ENCODE measurements at places on chromosomes 1 and 21. TPM values are rescaled to one million over a fixed set of nuclear protein-coding genes. Genes with fewer than 3 reads are reported as not detected.

Gene PKP1
- total RNA-seq = 0.44 TPM

Gene LENEP
- total RNA-seq = 0.67 TPM

Gene GRHL3
- 16.7 TPM for total RNA-seq

Gene JAM2
- total RNA-seq = 0.21 TPM

Gene BRINP3
- total RNA-seq = 1.0 TPM

Gene SNRPE
- 217 TPM for total RNA-seq
